ENCODE measurements at places on chromosomes 16 and 17.

DNA sequence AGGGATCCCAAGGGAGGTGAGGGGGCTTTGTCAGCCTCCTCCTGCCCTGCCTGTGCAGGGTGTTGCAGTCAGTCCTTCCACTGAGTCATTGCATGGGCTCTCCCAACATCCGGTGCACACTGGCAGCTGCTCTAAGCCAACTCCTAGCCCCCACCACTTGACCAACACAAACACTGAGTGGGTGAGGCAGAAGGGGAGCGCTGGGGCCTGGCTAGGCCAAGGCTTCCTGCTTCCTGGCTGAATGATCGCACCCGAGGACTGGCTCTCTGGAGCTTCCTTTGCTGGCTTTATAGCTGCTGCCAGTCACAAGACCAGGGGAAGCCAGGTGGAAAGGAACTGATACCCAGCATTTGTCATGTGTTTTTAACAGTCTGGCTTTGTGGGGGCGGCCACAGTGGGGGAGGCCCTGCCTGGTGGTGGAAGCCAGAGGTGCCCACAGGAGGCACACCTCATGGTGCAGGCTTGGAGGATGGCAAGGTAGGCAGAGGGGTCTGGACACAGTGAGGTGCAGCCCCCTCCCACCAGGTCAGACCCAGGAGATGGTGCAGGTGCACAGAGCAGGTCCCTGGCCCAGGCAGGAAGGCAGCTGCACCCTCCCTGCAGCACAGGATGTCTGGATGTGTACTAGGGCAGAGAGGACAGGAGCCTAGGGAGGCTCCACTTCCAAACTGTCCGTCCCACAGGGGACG is 6.8 kb downstream of the MPG start:
- no peak for DNase-seq

GRCh38 chr17:16108386-16108785 is 106.9 kb downstream of the NCOR1 start:
- DNase-seq, result no peak

- no peak for DNase-seq
Measured at GRCh38 chr17:522919-523318, 170.3 kb upstream of the RPH3AL start.

DNA sequence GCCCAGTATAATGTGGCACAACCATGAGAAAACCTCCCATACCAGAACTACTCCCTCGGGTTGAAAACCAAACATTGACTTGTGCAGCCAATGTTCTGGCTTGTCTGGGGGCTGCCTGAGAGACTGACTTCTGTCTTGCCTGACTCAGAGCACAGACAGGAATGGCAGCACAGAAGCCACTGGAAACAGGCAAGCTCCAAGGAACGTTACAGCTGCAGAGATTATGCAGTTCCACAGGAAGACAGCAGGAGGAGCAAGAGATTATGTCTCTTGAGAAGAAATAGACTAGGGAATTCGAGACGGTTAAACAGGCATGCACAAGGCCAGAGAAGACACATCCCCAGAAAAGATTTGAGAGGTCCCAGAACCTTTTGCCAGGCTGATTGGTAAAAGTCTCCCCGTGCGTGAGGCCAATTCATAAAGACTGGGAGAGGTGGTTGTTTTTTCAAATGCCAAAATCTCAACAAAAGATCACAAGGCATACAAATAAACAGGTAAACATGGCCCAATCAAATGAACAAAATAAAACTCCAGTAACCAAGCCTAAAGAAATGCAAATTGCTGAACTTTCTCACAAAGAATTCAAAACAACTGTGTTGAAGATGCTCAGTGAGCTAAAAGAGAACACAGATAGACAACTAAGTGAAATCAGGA is 90.6 kb upstream of the CDH5 start:
- DNase-seq, result no peak

GRCh38 chr16:2009791-2010510 is at the start of gene ZNF598:
Gene ZNF598 (minus strand): TSS chr16:2009821.
- peak; percentile 84 for DNase-seq

- DNase-seq, result peak; percentile 96
Measured at GRCh38 chr17:82496529-82497434, 22.8 kb upstream of the FOXK2 start.

DNA sequence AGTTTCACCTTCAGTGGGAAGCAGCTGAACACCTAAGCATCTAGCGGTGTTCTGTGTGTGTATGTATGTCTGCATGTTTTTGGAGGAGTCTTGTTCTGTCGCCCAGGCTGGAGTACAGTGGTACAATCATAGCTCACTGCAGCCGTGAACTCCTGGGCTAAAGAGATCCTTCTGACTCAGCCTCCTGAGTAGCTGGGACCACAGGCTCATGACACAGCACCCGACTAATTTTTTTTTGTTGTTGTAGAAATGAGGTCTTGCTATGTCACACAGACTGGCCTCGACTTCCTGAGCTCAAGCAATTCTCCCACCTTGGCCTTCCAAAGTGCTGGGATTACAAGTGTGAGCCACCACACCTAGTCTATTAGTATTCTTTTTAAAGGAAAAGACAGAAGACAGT is 30.2 kb upstream of the FAAP100 start:
- no peak for DNase-seq

DNA sequence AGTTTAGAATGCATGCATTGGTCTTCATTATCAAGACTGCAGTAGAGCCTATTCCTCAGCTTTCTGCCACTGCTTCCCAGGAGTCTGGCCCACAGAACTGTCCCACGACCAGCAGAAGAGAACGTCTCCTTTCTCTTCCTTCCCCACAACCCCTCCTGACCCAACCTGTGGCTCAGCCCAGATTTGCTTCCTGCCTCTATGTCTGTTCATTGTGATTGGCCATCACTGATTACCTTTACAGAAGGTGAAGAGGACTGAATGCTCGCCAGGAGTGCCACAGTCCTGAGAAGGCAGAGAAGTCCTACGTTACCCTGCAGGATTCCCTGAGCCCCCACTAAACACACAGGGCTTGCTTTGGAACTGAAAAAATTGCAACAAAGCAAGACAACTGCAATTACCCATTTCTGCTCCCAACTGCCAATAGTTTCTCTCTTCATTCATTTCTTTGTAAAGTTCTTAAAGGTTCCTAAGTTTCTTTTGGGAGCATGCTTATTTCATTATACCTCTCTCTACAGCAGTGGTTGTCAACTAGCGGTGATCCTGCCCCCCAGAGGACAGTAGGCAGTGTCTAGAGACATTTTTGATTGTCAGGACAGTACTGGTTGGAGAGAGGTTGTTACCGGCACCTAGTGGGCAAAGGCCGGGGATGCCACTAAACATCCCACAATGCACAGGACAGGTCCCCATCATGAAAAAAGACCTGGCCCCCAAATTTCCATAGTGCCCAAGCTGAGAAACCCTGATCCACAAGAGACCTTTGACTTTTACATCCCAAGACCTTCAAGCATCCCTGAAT is 4.5 kb upstream of the NAT9 start:
- no peak for DNase-seq

DNA sequence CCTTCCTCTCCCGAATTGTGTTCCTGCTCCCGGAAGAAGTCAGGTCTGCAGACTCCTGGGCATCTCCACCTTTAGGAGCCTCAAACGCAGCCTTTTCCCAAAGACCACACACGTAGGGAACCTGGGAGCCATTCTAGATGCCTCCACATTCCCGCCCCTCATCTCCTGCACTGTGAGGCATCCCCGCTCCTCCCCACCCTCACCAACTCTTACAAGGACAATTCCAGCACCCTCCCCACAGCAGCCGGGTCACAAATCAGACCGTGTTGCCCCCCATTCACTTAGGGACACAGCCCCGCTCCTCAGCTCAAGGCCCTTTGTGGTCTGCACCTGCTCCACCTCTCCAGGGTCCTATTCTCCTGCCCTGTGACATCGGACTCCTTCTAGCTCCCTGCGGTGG is 49.6 kb downstream of the ABR start:
- DNase-seq, result no peak

DNA sequence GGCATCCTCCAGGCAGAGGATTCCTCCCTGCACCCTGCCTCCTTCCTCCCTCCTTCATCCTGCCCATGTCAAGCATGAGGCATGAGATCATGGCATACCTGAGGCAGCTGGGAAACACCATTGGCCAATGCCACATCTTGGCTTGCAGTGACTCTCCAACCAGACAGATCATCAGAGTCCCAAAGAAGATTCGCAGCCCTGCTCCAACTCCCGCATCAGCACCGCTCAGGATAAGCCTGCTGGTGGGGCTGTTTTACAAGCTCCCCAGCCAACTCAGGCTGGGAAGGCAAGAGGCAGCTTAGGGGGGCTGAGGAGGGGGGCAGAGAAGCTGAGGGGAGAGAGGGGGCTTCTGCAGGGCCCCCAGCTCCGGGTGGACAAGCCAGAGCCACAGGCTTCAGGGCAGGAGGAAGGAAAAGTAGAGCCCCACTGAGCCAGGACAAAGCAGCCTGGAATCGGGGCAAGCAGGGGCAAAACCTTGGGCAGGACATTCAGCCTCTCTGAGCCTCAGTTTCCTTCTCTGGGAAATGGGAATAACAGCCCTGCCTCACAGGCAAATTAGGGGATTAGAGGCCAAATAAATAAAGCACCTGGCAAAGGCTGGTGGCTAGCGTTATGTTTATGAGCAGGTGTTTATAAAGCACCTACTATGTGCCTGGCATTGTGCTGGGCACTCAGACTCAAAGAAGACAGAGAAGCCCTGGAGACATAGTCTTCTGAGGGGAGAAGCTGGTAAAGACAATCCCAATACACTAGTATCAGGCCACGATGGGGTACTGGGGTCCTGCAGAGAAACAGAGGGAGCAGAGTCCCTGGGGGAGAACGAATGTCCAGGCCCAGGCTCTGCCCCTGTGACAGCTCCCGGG is 88.1 kb downstream of the GOSR1 start:
- DNase-seq, result no peak

DNA sequence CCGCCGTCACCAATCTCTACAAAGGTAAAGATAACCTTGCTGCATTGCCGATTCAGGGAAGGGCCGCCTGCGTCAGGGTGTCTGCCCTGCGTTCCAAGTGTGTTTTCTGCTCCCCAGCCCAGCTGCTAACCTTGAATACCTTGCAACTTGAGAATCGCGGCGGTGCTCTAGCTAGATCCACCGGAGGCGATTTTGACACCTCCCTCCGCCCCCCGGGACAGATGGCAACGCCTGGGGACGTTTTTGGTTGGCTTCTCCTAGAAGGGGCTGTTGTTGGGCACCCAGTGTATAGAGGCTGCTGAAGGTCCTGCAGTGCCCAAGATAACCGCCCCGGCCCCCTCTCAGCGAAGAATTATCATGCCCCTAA is 1.5 kb downstream of the HAPSTR1 start:
- peak; percentile 7 for DNase-seq

GRCh38 chr17:52776234-52776633 is 617.7 kb upstream of the CA10 start:
- no peak for DNase-seq

- no peak for DNase-seq
Measured at GRCh38 chr17:69335058-69335457, 8.1 kb upstream of the ABCA5 start.

- DNase-seq, result no peak
Measured at GRCh38 chr17:12744298-12744697, 45.0 kb upstream of the ARHGAP44 start.

GRCh38 chr17:32551186-32551955 is 64.6 kb downstream of the CDK5R1 start:
- DNase-seq, result no peak

- DNase-seq, result no peak
Measured at GRCh38 chr16:15547768-15548096, 95.2 kb downstream of the MARF1 start.

DNA sequence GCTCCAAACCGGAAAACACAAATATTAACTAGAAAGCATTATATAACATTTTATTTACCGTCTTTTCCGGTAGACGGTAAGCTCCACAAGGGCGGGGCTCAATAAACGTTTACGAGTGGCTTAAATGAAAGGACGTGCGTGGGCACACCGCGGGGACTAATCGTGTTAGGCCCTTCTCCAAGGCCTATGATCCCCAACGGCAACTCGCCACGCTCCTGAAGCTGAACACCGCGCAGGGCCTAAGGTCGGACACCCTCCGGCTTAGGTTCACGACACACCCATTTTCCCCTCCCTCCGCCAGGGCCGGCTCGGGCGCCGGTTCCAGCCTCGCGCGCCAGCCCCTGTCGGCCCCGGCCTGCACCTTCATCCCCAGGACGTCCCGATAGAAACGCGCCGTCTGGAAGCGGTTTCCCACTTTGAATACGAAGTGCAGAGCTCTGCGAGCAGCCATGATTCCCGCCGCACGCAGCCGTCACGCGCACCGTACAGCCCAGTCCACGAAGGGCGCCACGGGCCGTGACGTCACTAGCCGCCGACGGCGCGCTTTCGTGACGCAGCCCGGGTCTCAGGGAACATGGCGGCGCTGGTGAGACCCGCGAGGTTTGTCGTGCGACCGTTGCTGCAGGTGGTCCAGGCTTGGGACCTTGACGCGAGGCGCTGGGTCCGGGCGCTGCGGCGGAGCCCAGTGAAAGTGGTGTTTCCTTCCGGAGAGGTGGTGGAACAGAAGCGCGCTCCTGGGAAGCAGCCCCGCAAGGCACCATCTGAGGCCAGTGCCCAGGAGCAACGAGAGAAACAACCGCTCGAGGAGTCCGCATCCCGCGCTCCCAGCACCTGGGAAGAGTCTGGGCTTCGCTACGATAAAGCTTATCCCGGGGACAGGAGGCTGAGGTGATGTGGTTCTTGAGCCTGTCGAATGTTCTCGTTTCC is at the start of the genes GLOD4 and MRM3:
Gene GLOD4 (minus strand): TSS at position 476 of the 927 bp plus-strand sequence. CDS start 25 bp downstream, at position 451.
Gene MRM3 (plus strand): TSS at position 549 of the 927 bp plus-strand sequence. CDS start 26 bp downstream, at position 575.
- peak; percentile 92 for DNase-seq

DNA sequence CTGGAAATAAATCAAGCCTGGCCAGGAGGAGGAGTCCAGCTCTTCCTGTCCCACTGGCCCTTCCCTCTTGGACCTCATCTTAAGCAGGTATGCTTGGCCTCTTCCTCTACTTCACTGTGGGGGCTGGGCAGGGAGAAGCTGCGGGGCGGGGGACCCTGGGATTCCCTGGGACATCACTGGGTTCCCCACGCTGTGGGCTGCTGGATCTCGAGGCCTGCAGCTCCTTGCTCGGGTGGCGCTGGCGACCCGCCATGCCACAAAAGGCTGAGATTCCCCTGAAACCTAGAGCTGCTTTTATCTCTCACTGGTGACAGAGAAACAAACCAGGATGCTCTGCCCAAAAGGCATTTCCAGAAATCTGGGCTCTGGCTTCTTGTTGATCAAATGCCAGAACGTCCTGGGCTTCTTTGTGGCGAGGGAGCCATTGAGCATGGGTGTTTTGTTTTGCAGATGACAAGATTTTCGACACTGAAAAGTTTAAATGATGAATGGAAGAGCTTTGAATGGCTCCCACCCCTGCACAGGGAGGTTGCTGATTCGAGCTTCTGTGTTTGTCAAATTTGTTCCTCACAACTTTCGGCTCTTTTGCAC is 8.6 kb upstream of the PGS1 start:
- no peak for DNase-seq

GRCh38 chr17:3679531-3680126 is 11.0 kb downstream of the EMC6 start:
- DNase-seq, result no peak

Measured in right lung (tissue), 10 donors.